ENCODE measurements at places on chromosomes 13 and 19. TPM values are rescaled to one million over a fixed set of nuclear protein-coding genes. Genes with fewer than 3 reads are reported as not detected.

The CCDC122 gene
- total RNA-seq: 4.1 TPM

The SIGLEC5 gene
- total RNA-seq: not detected

The LAMP1 gene
- 68.6 TPM for total RNA-seq

The ZNF729 gene
- not detected for total RNA-seq

The PRSS57 gene
- not detected for total RNA-seq

The CTXN1 gene
- total RNA-seq: 22.8 TPM

The C19orf73 gene
- 12.5 TPM for total RNA-seq

The CAPN12 gene
- 1.6 TPM for total RNA-seq

The CD70 gene
- not detected for total RNA-seq

The SIGLEC8 gene
- not detected for total RNA-seq

The IL11 gene
- 0.12 TPM for total RNA-seq

The TMEM221 gene
- total RNA-seq: 3.2 TPM

The ZNF610 gene
- 11.5 TPM for total RNA-seq

The RPL28 gene
- total RNA-seq: 757 TPM

The COX7A1 gene
- 1.2 TPM for total RNA-seq

The PCDH9 gene
- 2.4 TPM for total RNA-seq

The ZNF497 gene
- 7.6 TPM for total RNA-seq

The SELENOV gene
- total RNA-seq: 2.0 TPM

The MYH14 gene
- 2.1 TPM for total RNA-seq

The HIF3A gene
- total RNA-seq: 163 TPM

The MCEMP1 gene
- total RNA-seq: not detected

The CYP2A6 gene
- 0.42 TPM for total RNA-seq

The CPAMD8 gene
- total RNA-seq: 53.4 TPM

The CLIP3 gene
- total RNA-seq: 7.1 TPM

All from cardiac muscle cell (in vitro differentiated cells and primary cell).